ENCODE measurements at places on chromosomes 12 and 14.

GRCh38 chr12:128977441-128977840 lies 124.2 kb downstream of the GLT1D1 start:
- H3K4me1 ChIP-seq, result no peaks in the 10 kb centered on the region
- no peak overlapping the region for H3K27ac ChIP-seq
- H3K27me3 ChIP-seq, result no peaks in the 10 kb centered on the region
- no peak for DNase-seq
- no peaks in the 10 kb centered on the region for H3K36me3 ChIP-seq
- H3K4me3 ChIP-seq, result no peak overlapping the region

- no peaks in the 10 kb centered on the region for H3K27me3 ChIP-seq
- no peaks in the 10 kb centered on the region for H3K36me3 ChIP-seq
- H3K27ac ChIP-seq, result no peak overlapping the region
- H3K4me3 ChIP-seq, result no peak overlapping the region
- no peak for DNase-seq
Measured at GRCh38 chr12:114166362-114166761, 200.2 kb upstream of the RBM19 start.

DNA sequence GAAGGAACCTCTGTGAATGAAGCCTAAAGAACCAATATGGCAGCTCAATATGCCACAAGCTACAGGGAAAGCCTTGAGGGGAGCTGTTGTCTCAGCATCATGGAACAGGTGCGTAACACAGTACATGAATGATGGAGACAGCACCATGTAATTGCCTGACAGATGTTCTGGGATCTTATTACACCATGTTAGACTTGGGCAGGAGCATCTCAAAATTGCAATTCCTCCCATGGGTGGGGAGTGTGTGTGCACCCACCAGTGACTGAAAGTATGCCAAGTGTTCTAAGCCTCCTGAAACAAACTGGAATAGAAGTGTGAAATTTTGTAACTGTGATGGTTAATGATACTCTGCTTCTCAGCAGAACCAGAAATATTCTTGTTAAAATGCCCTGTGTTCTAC lies 151.0 kb upstream of the SRRM4 start:
- no peaks in the 10 kb centered on the region for H3K27me3 ChIP-seq
- no peak overlapping the region for H3K27ac ChIP-seq
- H3K4me1 ChIP-seq, result no peaks in the 10 kb centered on the region
- no peaks in the 10 kb centered on the region for H3K36me3 ChIP-seq
- no peak overlapping the region for H3K4me3 ChIP-seq

DNA sequence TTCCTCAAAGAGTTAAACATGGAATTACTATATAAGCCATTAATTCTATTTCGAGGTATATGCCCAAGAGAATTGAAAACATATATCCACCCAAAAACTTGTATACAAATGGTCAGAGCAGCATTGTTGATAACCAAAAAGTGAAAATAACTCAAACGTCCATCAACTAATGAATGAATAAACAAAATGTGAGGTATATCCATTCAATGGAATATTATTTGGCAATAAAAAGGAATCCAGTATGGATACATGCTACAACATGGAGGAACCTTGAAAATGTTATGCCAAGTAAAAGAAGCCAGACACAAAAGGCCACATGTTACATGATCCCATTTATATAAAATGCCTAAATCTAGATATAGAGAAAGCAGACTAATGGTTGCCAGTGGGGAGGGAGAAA lies 36.0 kb downstream of the SLC25A47 start:
- no peaks in the 10 kb centered on the region for H3K36me3 ChIP-seq
- no peaks in the 10 kb centered on the region for H3K4me1 ChIP-seq
- no peak for DNase-seq
- no peak overlapping the region for H3K27ac ChIP-seq

GRCh38 chr12:21438643-21439042 lies 1.2 kb downstream of the PYROXD1 start:
- no peak overlapping the region for H3K27ac ChIP-seq
- no peaks in the 10 kb centered on the region for H3K36me3 ChIP-seq
- peak overlapping the region; percentile 60 for H3K4me3 ChIP-seq
- no peak for DNase-seq
- no peaks in the 10 kb centered on the region for H3K4me1 ChIP-seq
- H3K27me3 ChIP-seq, result no peaks in the 10 kb centered on the region

DNA sequence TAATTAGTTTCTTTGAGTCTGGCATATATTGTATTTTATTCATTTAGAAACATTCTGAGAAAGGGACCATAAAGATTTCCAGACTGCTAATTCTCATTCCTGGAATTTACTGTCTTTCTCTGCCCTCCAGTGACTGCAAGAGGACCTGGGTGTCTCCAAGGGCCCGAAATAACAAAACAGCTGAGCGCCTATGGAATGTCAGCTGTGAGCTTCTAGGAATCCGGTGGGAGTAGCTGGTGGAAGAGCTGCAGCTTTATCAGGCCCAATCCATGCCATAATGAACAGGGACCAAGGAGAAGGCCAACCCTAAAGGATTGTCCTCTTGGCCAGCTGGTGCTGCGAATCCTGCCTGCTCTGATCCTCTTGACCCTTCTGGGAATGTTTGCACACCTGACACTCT lies 31.9 kb downstream of the RDH12 start:
- H3K4me3 ChIP-seq, result no peak overlapping the region
- no peak for DNase-seq
- H3K4me1 ChIP-seq, result peaks cover 2% of the 10 kb centered on the region
- no peaks in the 10 kb centered on the region for H3K27me3 ChIP-seq
- H3K27ac ChIP-seq, result no peak overlapping the region
- H3K36me3 ChIP-seq, result no peaks in the 10 kb centered on the region

DNA sequence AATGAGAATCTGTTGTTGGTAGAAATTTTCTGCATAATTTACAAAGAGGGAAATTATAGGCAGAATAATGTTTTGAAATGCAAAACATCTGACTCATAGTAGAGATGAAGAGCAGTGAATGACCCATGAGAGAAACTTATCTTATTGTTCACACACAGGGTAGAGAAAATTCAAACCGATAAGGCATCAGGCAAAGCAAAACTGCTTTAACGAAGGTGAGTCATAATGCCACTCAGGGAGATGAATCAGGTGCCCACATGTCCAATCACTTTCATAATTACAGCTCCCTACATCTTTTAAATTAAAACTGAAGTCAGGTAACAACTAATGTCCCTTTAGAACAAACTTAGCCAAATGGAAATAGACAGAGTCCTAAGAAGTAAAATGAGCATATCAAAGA lies 265.6 kb upstream of the GARIN6 start:
- no peak for DNase-seq
- H3K27me3 ChIP-seq, result no peaks in the 10 kb centered on the region
- no peak overlapping the region for H3K27ac ChIP-seq
- no peaks in the 10 kb centered on the region for H3K36me3 ChIP-seq
- H3K4me3 ChIP-seq, result no peak overlapping the region

GRCh38 chr12:120258323-120258896 lies 7.1 kb downstream of the PXN start:
- H3K4me3 ChIP-seq, result no peak overlapping the region
- peak overlapping the region; percentile 60 for H3K27ac ChIP-seq
- H3K36me3 ChIP-seq, result no peaks in the 10 kb centered on the region
- H3K4me1 ChIP-seq, result peaks cover 21% of the 10 kb centered on the region

DNA sequence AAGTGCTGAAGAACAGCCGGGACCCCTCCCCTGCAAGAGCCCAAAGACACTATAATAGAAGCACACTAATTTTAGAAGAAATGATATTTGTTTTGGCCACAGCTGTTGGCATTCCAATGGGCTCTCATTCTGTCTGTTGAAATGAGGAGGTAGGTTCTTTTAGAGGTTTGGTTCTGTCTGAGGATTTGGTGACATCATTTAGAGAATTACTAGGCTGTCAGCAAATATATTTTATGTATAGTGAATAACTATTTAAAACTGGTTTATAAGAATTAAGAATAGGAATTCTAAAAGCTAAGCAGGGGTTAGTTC lies 200.7 kb upstream of the SLC38A2 start:
- H3K27me3 ChIP-seq, result no peaks in the 10 kb centered on the region
- H3K4me3 ChIP-seq, result no peak overlapping the region
- no peaks in the 10 kb centered on the region for H3K4me1 ChIP-seq
- DNase-seq, result no peak
- H3K27ac ChIP-seq, result no peak overlapping the region

- H3K4me1 ChIP-seq, result peaks cover 4% of the 10 kb centered on the region
- no peaks in the 10 kb centered on the region for H3K36me3 ChIP-seq
- no peak for DNase-seq
- no peaks in the 10 kb centered on the region for H3K27me3 ChIP-seq
- H3K4me3 ChIP-seq, result no peak overlapping the region
Measured at GRCh38 chr14:75469606-75470237, 41.9 kb downstream of the JDP2 start.

DNA sequence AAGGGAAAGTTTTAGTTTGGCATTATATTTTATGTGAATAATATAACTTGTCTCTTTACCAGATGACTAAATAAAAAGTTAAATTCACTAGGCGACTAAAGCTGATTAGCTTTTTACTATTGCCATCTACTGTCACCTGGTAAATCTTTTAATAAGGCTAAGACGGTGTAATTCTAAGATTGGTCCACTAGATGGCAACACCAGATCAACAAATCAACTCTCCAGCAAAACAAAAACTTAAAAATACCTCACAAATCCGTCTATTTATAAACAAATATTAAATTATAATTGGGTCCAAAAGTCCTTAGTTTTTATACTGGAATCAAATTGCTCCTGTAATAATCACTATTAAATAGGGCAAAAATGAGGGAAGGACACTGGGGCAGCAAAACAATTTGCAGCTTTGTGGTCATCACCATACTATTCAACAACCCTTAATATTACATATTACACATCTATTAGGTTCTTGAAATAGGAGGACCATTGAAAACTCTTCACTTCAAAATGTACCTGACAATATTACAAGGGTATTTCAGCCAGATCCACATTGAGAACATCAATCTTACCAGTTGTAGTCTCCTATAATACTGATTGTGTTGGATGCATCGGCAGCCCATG lies 47.9 kb downstream of the GALC start:
- H3K36me3 ChIP-seq, result no peaks in the 10 kb centered on the region
- H3K27me3 ChIP-seq, result no peaks in the 10 kb centered on the region
- H3K4me1 ChIP-seq, result no peaks in the 10 kb centered on the region
- no peak for DNase-seq
- H3K4me3 ChIP-seq, result no peak overlapping the region
- no peak overlapping the region for H3K27ac ChIP-seq

GRCh38 chr14:29518335-29518734 lies 409.3 kb downstream of the PRKD1 start:
- DNase-seq, result no peak
- H3K4me1 ChIP-seq, result no peaks in the 10 kb centered on the region
- H3K27me3 ChIP-seq, result no peaks in the 10 kb centered on the region
- H3K36me3 ChIP-seq, result no peaks in the 10 kb centered on the region

DNA sequence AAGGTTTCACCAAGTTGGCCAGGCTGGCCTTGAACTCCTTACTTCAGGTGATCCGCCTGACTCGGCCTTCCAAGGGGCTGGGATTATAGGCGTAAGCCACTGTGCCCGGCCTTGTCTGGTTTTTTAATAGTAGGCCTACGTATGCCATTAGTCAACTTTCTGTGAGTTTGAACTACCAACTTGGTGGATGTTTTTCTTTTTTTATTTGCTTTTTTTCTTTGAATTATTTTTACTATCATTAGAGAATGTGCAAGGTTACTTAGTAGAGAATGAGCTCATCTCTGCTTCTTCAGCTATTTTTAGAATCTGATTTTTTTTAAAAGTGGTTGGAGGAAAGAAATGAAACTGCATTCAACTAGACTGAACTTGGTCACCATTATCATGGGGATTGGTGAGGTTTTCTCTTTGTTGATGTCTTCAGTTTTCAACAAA lies 51.4 kb downstream of the HMGA2 start:
- no peaks in the 10 kb centered on the region for H3K36me3 ChIP-seq
- H3K4me1 ChIP-seq, result peaks cover 4% of the 10 kb centered on the region
- no peak overlapping the region for H3K27ac ChIP-seq
- H3K4me3 ChIP-seq, result no peak overlapping the region
- peak; percentile 28 for DNase-seq

DNA sequence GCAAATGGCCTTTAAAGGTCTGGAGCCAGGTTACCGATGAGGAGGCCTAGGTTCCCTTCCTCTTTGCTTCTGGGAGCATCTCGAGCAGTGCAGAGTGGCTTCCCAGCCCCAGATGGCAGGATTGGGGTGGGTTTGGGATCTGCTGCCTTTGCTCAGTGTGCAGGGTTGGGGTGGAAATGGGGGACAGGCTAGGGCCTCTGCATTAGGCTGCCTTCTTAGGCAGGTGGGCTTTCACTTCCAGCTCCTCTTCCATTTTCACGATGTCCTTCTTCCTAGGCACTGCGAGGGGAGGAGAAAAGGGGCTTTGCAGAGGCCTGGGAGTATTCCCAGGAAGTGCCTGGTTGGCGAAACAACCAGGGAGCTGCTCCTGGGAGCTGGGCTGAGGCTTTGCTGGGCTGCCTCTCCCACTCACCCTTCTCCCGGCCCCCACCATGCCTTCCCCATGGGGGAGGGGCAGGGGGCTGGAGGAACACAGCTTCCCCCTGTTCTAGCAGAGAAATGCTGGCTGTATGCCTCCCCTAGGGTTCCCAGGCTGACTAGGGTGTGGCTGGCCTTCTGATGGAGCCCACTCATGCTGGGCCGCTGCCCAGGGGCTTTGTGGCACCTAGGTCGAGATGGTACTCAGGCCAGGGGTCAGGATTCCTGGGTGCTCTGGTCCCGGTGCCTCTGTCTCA lies 2.4 kb downstream of the NR4A1 start:
- peaks cover 10% of the 10 kb centered on the region for H3K4me1 ChIP-seq
- no peaks in the 10 kb centered on the region for H3K36me3 ChIP-seq
- H3K27ac ChIP-seq, result peak overlapping the region; percentile 91

DNA sequence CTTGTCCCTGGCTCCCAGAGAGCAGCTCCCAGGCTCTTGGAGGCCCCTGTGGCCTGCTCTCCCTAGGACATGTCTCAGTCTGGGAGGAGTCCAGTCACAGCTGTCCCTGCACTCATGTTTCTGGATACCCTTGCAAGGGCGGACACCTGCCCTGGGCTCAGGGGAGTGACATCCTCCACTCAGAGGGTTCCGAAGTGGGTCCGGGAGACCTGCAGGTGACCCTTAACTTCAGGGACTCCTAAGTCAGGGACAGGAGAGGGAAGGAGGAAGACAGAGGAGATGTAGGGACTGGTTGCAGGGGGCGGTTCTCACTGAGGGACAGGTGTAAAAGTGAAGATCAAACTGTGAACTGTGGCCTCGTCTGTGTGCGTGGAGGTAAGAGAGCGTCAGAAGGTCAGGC lies 37.6 kb downstream of the CACNA2D4 start:
- H3K4me3 ChIP-seq, result no peak overlapping the region
- no peak overlapping the region for H3K27ac ChIP-seq
- H3K36me3 ChIP-seq, result no peaks in the 10 kb centered on the region
- H3K4me1 ChIP-seq, result no peaks in the 10 kb centered on the region
- no peaks in the 10 kb centered on the region for H3K27me3 ChIP-seq
- no peak for DNase-seq

- H3K4me3 ChIP-seq, result no peak overlapping the region
- H3K4me1 ChIP-seq, result no peaks in the 10 kb centered on the region
- no peaks in the 10 kb centered on the region for H3K27me3 ChIP-seq
- no peak for DNase-seq
- no peaks in the 10 kb centered on the region for H3K36me3 ChIP-seq
Measured at GRCh38 chr14:36068777-36069534, 107.6 kb downstream of the PTCSC3 start.

Data from ovary (tissue), 10 donors.